ENCODE measurements at places on chromosomes 2 and 18.

DNA sequence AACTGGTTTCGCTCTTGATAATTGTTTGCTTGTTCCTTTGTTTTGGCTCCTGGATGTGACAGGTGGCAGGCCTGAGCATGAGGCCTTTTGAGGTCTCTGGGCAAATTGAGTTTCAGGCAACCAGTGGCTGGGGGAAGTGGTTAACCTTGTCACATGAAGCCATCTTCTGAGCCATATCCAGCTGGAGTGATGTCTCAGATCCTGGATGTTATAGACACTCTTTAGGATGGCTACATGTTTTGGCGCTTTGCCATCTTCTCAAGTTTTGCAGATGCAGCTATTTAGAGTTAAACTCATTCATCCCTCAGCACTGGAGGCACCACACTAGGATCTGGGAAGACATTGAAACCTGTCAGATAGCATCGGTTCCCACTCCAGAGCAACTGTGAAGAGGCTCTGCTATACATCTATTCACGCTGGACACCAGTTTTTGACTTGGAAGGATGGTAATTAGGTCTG lies 25.3 kb upstream of the TACR1 start:
- DNase-seq = peak; percentile 70

DNA sequence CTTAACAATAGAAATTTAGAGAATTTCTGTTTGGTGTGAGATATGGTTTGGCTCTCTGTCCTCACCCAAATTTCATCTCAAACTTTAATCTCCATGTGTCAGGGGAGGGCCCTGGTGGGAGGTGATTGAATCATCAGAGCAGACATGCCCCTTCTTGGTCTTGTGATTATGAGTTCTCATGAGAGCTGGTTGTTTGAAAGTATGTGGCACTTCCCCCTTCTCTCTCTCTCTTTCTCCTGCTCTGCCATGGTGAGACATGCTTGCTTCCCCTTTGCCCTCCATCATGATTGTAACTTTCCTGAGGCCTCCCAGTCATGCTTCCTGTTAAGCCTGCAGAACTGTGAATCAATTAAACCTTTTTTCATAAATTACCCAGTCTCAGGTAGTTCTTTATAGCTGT lies 524.7 kb upstream of the ACVR2A start:
- no peak for DNase-seq

DNA sequence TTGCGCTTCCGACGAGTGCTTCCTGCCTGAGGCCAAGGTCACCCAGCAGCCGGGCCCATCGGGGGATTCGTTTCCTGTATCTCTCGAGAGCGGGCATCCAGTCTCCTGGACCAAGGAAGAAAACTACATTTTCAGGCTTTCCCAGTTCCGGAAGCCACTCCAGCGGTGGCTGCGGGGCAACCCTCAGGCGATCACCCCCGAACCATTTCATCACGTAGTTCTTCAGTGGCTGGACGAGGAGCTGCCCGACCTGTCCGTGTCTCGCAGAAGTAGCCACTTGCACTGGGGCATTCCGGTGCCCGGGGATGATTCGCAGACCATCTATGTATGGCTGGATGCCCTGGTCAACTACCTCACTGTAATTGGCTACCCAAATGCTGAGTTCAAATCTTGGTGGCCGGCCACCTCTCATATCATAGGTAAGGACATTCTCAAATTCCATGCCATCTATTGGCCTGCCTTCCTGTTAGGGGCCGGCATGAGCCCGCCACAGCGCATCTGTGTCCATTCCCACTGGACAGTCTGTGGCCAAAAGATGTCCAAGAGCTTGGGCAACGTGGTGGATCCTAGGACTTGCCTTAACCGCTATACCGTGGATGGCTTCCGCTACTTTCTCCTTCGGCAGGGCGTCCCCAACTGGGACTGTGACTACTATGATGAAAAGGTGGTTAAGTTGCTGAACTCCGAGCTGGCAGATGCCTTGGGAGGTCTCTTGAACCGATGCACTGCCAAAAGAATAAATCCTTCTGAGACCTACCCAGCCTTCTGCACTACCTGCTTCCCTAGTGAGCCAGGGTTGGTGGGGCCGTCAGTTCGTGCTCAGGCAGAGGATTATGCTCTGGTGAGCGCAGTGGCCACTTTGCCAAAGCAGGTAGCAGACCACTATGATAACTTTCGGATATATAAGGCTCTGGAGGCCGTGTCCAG lies 1.0 kb downstream of the MARS2 start:
- peak; percentile 10 for DNase-seq

GRCh38 chr18:55732227-55733106 lies 144.5 kb upstream of the TCF4 start:
- no peak for DNase-seq

GRCh38 chr2:216114714-216115531 lies 5.8 kb downstream of the XRCC5 start:
- peak; percentile 99 for DNase-seq

DNA sequence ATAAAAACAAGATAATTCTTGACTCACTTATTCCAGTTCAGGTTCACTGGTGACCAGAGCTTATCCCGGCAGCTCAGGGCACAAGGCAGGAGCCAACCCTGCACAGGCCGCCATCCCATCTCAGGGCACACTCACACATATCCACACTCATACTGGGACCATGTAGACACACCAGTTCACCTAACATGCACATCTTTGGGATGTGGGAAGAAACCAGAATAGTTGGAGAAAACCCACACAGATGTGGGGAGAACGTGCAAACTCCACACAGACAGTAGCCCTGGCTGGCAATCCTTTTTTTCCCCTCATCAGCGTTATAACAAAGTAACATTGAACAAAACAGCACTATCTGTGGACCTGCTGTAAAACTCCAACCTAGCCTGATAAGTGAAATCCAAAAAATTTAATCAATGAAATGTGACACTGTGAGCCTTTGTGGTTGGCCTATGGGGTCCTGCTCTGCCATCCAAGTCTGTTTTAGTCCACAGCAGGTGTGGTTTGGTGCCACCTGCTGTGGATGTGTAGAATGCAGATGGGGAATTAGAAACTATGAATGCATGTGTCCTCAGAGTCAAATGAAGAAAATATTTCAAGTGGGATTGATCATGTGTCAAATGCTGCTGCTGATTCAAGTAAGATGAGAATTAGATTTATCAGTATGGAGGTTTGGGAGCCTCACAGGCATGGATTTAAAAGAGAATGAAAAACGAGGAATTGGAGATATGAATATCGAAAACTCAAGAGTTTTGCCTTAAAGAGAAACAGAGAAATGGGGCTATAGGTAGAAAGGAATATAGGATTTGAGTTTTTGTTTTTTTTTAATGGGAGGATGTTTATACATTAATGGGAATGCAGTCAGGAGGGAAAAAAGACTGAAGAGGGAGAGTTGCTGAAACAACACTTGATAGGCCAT lies 47.0 kb downstream of the UGP2 start:
- peak; percentile 57 for DNase-seq

DNA sequence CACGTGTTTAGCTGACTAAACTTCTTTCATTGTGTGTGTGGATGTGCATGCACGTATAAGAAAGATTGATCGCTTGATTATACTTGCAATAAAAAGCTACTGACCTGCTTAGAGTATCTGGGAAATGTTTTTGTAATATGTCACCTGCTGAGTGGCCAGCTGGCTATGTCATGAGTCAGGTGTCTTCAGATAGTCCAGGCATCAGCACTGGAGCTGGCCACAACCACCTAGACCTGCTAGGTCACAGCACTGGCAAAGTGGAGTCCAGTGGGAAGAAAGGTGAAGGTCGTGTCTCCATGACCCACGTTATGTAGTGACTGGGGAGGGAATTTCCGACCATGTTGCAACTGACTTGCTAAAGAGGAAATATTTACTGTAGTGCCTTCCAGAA lies 147.0 kb downstream of the ESCO1 start:
- DNase-seq = no peak

DNA sequence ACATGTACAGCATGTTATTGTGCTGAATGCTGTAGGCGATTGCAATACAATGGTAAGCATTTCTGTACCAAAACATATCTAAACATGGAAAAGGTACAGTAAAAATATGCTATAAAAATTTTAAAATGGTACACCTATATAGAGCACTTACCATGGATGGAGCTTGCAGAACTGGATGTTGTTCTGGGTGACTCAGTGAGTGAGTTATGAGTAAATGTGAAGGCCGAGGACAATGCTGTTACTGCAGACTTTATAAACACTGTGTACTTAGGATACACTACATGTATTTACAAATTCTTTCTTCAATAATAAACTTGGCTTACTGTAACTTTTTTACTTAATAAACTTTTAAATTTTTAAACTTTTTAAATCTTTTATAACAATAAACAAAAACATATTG lies 473.4 kb upstream of the UBE2E3 start:
- DNase-seq = no peak
